Midbrain (tissue), 1 donor: ENCODE measurements at places on chromosomes 16 and 17.

DNA sequence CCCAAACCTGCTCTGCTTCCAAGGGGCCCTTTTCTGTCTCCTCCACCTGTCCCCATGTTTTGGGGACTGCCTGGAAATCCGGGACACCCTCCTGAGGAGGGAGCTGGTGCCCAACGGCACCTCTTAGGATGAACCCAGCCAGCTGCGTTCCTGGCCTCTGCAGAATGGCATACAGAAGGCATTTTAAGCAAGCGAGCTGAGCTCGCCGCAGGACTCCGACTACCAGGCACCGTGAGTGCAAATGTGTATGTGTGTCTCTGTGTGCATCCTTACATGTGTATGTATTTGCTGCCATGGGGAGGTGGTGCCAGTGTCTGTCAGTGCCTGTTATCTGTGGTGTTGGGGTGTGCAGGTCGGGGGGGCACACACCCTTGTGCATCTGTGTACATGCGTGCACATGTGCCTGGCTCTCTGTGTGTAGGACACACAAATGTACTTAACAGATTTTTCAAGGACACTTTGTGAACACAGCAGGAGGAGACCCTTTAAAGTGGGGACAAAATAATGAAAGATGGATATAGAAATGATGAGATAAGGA is 39.3 kb downstream of the ABAT start:
- DNase-seq: no peak

GRCh38 chr16:8109510-8110369 is 480.6 kb downstream of the TMEM114 start:
- no peak for DNase-seq

- no peak for DNase-seq
These were observed 72.1 kb upstream of the TNRC6C start for GRCh38 chr17:77886387-77886728.

DNA sequence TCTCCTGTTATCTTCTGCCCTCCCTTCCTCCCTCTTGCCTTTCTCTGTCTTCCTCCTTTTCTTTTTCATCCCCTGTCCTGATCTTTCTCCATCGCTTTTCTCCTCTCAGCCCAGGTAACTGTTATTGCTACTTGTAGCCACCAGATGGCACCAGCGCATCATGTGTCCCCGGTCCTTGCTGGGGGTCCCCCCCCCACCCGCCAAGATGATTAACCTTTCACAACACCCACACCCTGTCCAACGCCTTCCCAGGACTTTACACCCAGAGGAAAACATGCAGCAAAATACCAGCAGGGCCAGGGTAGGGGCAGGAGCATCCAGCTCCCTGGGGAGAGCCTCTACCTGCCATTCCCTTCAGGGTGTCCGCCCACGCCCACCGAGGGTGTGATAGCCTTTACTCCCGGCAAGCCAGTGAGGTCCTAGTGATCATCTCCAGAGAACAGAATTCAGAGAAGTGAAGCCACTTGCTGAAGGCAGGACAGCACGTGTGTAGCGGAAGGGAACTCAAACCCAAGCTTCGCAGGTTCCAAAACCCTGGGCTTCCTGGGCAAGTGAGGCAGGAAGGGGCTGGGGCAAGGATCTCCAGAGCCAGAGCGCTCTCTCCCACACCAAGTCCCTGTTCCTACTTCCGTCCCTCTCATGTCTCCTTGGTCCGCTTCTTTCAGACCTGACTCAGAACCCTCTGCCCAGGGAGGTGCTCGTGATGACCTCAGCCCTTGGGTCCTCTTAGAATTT is 13.4 kb upstream of the TAC4 start:
- no peak for DNase-seq

DNA sequence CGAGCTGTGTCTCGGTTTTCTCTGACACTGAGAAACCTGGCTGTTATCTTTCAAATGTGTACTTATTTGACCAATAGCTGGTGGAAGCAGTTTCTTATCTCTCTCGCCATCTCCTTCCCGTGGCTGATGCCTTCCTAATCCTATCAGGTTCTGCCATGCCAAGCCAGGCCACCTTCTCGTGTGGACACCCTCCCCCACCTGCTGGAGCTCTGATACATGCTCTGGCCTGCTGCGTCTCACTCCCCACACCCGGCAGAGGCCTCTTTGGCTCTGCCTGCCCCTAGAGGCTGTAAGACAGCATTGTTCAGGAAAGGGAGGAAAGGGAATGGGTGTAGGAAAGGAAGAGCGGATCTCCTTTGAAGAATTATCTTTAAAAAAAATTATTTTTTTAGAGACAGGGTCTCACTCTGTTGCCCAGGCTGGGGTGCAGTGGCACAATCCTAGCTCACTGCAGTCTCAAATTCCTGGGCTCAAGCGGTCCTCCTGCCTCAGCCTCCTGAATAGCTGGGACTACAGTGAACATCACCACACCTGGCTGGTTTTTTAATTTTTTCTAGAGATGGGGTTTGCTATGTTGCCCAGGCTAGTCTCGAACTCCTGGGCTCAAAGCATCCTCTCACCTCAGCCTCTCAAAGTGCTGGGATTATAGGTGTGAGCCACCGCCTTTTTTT is 7.5 kb upstream of the ARMC5 start:
- DNase-seq: peak; percentile 36

- DNase-seq: peak; percentile 25
These were observed 30.9 kb downstream of the C17orf75 start for GRCh38 chr17:32311028-32311536.

- DNase-seq: no peak
These were observed 33.2 kb upstream of the ABCC11 start for GRCh38 chr16:48280546-48280945.

DNA sequence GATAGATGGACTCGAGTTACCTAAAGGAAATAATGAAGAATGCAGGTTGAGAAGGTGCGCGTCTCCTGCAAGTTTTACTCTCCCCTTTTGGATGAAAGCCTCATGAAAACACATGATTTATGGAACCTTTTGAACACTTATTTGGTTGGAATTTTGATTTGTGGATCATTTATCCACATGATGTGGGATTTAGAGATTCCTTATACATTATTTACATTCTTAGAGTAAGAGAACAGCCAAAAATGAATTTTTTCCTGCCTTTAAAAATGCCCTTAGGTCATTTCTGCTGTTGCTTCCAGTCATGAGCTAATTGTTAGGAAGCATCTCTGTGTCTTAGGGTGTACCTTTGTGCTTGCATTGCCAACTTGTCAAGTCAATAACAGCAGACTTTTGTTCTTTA is 99.9 kb downstream of the RPTOR start:
- no peak for DNase-seq

- DNase-seq: peak; percentile 31
These were observed 7.1 kb upstream of the IL32 start for GRCh38 chr16:3058139-3059030.

GRCh38 chr17:80080081-80080480 is 21.3 kb upstream of the GAA start:
- no peak for DNase-seq

DNA sequence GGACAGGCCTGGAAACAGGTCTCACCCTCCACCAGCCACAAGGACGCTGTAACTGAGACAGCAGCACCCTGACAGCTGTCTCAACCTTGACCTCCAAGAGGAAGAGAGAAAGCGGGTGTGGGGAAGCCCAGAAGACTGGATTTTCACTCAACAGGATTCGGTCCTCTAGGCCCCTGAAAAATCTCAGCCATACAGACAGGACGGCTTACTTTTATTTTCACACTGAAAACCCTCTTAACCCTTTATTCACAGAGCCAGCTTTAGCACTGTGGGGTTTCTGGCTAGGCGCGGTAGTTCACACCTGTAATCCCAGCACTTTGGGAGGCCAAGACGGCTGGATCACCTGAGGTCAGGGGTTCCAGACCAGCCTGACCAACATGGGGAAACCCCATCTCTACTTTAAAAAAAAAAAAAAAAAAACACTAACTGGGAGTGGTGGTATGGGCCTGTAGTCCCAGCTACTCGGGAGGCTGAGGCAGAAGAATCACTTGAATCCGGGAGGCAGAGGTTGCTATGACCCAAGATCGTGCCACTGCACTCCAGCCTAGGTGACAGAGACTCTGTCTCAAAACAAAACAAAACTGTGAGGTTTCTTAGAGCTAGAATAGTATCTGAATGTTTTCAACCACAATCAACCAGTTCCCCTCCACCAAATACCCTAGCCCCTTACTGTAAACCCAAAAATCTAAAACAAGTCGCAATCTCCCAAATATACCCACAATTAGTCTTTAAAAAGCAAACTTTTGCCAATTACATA is 5.3 kb downstream of the ANKRD11 start:
- no peak for DNase-seq

GRCh38 chr16:58026139-58026704 is 668 bp downstream of the MMP15 start:
- no peak for DNase-seq

GRCh38 chr16:71895679-71896365 is 491 bp downstream of the IST1 start:
- DNase-seq: peak; percentile 16

DNA sequence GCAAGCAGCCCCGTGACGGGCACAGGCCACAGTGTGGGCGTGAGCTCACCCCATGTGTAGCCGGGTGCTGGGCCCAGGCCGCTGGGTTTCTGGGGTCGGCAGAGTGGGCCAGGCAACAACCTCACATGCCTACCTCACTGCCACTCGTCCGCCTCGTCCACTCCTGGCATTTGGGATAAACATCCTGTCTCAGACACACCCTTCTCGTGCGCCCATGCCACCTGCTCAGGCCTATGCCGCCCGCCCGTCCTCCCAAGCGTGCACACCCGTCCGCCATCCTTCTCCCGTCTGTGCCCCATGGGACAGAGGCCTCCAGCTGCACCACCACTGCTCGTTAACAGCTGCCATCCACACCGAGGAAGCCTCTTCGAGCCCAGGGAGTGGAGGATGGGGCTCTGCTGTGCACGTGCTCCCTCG is 64.3 kb downstream of the KLHDC4 start:
- no peak for DNase-seq

DNA sequence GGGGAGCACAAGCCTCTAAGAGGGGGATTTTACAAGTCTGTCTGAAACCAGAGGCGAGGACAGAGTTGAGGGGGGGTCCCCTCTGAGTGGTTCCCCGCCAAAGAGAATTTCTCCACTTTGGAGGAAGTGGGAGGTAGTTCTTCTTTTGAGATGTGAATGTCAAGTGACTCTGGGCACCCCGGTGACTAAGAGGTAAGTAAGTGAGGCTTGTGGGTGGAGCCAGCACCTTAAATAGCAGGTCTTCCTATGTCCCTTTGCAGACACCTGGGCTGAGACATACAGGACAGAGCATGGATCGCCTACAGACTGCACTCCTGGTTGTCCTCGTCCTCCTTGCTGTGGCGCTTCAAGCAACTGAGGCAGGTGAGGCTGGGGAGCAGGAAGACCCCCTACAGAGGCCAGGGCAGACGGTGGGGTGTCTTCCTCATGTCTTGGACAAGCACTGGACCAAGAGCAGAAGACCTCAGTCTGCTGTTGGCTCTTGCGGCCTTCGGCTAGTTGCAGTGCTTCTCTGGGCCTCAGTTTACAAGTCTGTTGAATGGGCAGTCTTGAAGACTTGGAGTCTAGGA is at the start of gene CCL22:
Gene CCL22, plus strand, starts transcription at position 257 of the 569 bp plus-strand sequence. Its CDS starts 34 bp downstream, at position 291.
- no peak for DNase-seq

GRCh38 chr17:63029541-63029940 is 63.5 kb downstream of the TANC2 start:
- no peak for DNase-seq

DNA sequence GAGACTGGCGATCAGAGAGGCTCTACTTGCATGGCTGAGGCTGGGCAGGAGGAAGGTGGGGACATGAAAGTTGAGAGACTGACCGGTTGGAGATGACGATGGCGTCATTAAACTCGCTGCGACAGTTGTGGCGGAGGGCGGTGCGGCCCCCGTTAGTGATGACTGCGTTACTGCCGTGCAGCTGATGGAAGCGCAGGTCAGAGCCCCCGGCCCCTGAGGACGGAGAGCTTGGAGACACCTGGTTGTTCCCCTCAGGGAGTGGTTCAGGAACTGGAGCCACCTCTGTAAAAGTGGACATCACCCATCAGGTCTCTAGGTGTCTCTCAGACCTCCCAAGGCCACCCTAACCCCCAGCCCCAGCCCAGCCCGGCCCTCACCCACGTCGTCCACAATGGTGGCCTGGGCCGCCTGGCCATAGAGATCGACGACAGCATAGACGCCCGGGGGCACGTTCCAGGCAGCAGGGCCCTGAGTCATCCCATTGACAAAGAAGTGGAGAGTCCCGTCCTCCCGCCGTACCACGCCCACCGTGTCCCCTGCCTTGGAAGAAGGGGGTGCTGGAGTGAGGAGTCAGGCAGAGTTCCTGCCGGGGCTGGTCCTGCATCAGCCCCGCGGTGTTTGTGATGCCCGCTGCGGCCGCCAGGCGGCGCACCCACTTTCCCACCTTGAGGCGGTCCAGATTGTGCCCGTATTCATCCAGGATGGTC is 5.3 kb downstream of the NEURL4 start:
- no peak for DNase-seq

- no peak for DNase-seq
These were observed 516 bp downstream of the SLC16A6 start for GRCh38 chr17:68290268-68290954.

DNA sequence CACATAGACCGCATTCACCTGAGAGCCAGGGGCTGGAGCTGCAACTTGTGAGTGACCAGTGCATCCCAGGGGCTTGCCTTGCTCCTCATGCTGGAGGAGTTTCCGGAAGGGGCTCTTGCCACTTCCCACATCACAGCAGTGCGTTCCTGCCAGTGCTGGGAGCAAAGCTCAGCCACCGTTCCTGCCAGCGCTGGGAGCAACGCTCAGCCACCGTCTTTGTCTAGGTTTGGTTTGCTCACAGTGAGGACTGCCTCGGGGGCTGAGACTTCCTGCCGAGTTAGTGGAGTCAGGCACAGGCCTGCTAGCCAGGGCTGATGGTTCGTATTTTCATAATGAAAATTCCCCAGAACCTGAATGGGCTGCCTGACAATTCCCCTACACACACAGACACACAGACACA is 5.4 kb upstream of the CHRNE start:
- no peak for DNase-seq

DNA sequence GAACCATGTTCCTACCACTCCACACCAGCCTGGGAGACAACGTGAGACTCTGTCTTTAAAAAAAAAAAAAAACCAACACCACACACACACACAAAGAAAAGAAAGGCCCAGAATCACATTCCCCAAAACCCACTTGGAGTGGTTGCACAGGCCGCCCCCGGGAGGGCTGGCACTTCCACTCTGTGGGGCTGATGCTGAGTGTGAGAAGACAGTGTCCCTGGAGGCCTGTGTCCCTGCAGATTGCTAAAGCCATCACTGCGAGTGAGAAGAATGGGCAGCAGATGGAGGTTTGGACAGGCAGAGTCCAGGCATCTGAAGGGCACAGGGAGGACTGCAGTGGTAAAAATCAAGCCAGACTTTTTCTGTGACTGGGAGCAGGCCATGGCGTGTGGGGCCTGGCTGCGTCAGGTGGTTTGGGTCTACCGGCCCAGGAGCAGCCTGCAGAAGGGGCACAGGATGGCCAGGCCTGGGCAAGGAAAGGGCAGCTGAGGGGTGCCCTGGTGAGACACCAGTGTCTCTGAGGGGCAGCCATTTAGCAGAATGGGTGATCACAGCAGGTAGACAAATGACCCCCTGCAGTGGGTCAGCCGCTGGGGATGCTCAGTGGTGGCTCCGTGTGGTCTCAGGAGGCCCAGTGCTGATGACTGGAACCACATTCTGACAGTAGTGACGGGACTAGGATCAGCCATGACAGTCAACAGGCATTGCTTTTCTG is 13.1 kb downstream of the CTRB2 start:
- no peak for DNase-seq

GRCh38 chr17:8791248-8791909 is 7.8 kb downstream of the MFSD6L start:
- DNase-seq: no peak

- DNase-seq: no peak
These were observed 127.1 kb downstream of the MAF start for GRCh38 chr16:79473456-79473855.
